ENCODE measurements at places on chromosomes 1 and 21. TPM values are rescaled to one million over a fixed set of nuclear protein-coding genes. Genes with fewer than 3 reads are reported as not detected.

DNA sequence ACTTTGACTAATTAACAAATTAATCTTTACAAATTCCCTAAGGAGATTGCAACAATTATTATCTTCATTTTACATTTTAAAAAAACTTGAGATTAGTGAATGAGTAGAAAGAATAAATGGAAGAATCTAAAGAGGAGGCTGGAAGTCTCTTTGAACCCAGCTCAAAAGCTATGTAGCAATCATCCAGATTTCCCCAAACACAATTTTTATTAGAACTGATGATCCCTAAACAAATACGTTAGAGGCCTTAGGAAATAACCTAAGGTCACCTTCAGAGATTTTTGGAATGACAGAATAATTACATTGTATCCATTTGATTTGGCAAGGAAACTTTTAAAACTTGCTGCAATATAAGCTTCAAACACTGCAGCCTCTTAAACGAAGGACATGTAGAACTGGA is 242.4 kb upstream of the LYPLAL1 start:
- DNase-seq, result no peak

Gene LDLRAD1
- not detected for total RNA-seq

DNA sequence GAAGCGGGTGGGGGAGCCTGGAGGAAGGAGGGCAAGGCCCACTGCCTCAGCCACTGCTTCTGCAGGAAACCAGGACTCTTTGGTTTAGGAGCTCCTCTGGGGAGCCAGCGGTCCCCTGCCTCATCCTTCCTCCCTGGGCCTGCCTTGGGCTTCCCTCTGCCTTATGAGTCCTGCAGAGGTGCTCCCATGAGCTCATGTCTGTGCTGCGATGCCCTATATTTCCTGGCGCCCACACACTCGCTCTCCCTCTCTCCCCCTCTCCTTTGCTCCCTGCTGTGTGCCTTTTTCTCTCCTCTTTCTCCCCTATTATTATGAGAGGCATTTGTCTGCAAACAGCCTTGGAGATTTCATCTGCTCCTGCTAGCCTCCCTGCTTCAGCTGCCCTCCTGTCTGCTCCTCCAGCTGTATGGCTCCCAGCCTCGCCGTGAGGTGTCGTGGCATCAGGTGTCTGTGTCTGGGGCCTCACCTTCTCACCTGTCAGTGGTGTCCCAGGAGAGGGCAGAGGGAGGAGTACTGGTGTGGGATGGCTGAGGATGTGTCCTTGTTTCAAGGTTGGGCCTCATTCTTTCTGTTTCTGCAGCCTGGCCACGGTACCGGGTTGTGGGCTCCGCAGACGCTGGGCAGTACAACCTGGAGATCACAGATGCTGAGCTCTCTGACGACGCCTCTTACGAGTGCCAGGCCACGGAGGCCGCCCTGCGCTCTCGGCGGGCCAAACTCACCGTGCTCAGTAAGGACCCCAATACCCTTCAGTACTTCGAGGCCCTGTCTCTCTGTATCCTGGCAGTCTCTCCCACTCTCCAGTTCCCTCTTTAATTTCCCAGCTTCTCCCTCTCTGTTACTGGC is 84.2 kb downstream of the KIRREL1 start:
- DNase-seq, result no peak

DNA sequence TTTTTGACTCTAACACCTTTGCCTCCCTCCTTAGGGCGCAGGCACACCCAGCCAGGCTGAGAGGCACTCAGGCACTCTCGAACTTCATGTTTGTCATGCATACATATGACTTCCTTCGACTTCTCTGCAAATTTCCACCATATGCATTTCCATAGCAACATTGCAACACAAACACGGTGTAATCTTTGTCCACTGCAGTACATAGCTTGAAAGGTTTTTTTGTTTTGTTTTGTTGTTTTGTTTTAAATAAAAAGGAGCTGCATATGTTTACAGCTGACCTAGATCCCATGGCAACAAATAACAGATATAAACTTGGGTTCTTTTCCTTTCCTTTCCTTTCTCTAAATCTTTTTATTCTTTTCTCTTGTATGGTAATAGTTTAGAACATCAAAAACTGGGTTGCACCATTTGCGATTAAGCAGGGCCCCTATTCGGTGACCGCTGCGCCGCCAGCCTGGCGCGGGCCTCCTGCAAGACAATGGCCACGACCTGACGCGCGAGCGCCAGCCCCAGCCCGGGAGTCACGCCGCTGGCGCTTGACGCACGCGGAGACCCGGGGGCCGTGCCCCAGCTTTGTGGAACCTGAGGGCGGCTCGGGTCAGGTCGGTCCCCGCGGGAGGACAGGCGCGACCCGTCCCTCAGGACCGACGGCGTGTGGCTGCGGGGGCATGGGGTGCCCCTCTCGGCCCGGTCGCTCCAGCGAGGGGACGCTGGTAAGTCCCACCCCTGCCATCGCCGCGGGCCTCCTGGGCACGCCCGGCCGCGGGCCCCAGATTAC is 35.2 kb downstream of the CCN1 start:
- DNase-seq, result no peak

Gene FAAH
- total RNA-seq, result 62.9 TPM

Gene TLR5
- total RNA-seq, result 24.7 TPM

Gene KCNE2
- not detected for total RNA-seq

Gene PIAS3
- 70.4 TPM for total RNA-seq

Gene LCE1C
- total RNA-seq, result not detected

- DNase-seq, result no peak
These were observed 580 bp downstream of the DVL1 start for GRCh38 chr1:1348420-1349255.

- no peak for DNase-seq
These were observed 28.4 kb downstream of the SYT2 start for GRCh38 chr1:202681736-202682420.

DNA sequence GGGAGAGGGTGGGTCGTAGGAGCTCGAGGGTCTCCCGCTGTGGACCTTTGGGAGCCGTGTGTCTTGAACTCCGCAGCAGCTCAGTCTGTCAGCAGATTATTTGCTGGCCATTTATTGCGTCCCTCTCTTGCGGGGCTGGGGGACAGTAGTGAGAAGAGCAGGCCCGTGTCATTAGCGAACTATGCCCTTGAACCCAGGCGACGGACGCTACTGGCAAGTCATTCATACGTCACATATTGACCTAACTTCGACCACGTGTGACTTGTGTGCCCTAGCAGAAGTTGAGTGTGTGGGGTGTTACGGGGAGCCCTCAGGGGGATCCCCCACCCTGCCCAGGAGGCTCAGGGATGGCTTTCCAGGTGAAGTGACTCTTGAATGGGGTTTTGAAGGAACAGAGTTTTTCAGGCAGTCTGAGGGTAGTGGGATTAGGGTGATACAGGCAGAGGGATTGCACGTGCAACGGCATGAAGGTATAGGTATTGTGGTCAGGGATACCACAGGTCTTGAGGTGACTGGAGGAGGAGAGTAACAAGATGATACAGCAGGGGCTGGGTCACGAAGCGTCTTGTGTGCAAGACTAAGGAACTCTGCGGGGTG is 13.0 kb downstream of the RCC1 start:
- no peak for DNase-seq

DNA sequence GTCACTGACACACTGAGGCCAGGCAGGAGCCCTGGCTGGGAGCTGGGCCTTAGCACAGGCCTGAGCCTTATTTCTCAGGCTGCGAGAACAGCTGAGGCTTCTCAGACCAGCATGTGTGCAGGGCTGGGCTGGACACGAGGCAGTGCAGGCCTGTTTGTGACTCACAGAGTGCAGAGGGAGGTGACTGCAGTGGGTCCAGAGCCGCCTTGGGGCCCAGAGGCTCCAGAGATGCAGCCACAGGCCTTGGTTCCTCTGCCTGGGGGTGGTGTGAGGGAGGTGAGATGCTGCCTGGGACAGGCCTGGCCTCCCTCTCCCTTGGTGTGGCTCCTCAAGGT is 61.2 kb upstream of the ETV3 start:
- no peak for DNase-seq

DNA sequence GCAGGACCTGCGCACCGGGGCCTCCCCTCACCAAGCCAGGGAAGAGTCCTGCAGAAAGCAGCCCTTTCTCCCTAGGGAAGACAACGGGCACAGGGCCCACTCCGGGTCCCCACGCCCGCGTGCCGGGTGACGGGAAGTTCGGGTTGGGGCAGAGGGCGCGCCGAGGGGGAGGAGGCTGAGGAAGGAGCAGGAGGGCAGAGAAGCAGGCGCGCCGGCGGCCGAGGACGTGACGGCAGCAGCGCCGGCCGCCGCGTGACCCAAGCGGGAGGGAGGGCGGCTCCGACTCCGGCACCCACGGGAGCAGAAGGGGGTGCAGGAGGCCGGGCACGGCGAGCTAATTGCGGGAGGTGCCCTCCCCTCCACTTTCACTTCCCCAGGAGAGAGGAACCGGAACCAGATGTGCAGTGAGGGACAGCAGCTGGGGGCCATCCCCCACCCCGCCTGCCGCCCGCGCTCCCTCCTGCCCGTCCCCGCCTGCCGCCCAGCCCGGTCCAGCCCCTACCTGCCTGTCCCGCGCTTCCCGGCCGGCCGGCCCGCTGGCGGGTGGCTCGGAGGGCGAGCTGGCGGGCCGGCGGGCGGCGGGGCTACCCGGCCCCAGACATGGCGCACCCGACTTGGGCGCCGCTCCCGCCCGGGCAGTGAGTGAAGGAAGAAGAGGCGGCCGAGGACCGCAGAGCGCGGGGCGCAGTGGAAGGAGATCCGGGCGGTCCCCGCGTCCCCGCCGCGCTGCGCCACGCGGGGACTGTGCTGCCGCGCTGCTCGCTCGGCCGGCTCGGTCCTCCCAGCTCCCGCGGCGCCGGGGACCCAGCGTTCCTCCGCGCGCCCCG is 510 bp downstream of the DENND4B start:
- peak; percentile 85 for DNase-seq

GRCh38 chr1:63454269-63454668 is 68.8 kb downstream of the ITGB3BP start:
- no peak for DNase-seq

DNA sequence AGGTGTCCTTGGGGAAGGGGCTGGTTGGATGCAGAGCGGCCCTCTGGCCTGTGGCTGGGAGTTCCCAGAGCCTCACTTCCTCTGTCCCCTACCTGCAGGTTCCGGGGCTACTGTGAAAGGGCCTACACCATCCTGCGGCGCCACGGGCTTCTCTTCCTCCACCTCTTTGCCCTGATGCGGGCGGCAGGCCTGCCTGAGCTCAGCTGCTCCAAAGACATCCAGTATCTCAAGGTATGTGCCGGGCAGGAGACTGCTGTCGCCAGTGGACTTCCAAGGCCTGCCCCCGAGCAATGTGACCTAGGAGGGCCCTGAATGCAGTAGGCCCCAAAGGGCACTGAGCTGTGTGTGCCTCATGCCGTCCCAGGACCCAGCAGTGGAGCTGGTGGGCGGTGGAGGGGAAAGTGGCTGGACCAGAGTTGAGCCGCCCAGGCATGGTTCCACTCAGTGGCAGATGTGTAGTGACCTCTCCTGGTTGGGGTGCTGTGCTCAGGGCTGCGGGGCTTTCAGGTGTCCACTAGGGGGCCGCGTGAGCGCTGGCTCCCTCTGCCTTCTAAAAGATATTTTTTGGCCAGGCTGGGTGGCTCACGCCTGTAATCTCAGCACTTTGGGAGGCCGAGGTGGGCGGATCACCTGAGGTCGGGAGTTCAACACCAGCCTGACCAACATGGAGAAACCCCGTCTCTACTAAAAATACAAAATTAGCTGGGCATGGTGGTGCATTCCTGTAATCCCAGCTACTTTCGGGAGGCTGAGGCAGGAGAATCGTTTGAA is 73.4 kb downstream of the PIK3CD start:
- DNase-seq, result no peak

- no peak for DNase-seq
These were observed 44.5 kb downstream of the TRIM33 start for GRCh38 chr1:114466334-114467014.
